ENCODE measurements at places on chromosomes 5 and 9.

DNA sequence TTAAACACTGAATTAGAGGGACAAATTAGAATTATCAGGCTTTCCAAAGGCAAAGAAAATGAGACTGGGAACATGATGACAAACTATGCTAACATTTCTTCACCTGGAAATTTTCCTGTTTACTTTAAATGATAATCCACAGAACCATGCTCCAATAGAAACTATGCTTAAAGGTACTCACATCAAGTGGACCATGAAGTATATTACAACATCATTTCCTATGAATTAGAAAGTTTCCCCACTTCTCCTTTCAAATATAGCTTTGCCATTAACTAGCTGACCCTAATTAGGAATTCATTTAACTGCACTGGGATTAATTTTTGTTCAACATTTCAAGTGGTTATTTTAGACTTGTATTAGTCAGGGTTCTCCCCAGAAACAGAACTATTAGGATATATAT, 81.4 kb downstream of the DTWD2 start:
- DNase-seq = no peak

GRCh38 chr9:20573023-20573422, 49.3 kb downstream of the MLLT3 start:
- no peak for DNase-seq

- DNase-seq = no peak
These were observed 89.8 kb downstream of the CDKN2A start for GRCh38 chr9:21904371-21904770.

GRCh38 chr5:61768692-61769281, 436.7 kb downstream of the ZSWIM6 start:
- DNase-seq = no peak

DNA sequence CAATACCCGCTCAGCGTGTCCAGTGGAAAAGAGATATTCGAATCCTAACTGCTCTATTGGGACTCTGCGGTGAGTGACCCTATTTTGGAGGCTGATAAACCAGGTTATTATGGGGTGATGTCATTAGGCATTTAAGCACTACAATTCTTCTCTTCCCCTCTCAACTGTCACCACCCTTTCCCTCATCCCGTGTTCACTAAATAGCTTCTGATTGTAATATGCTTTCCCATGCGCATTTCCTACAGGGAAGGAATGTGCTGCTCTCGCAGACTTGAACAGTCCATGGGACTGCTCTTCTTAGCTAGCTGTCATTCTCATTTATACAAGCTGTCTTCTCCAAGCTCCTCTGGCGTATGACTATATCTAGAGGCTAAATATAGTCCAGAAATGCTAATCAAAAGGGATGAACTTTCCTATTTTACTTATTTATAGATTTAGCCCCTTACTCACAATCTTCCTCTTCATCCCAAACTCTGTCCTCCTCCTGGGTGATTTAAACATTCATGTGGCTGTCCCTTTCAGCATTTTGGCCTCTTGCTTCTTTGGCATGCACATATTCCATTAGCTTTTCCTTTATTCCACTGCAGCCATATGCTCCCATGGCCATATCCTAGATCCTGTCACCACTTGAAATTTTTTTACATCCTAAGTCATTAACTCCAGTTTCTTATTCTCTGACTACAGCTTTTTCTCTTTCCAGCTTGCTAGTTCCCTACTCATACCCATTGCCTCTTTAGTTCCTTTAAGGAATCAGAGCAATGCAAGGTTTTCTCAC, 39.6 kb upstream of the CSNK1G3 start:
- DNase-seq = no peak

- DNase-seq = no peak
These were observed 205.6 kb upstream of the ZNF608 start for GRCh38 chr5:124952079-124952478.

DNA sequence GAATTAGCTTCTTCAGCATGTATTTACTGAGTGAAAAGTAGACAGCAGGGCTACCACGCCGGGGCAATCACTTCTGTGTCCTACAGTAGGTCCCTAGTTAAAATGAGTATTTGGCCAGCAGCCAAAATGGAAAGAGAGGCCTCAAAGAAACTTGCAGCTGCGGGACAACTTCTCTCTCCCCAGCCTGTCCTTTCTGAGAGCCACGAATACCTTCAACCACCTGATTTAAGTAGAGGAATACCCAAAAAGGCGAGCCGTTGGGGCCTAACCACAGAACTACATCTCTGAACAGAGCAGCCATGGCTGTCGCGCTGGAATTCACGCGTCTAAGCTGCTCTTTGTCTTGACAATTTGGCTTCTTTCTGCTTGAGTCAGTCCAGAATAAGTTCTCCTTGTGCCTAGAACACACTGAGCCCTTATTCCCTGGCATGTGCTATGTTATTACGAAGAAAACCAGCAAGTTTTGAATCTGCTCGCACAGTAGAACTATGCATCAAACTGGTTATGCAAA, 43.8 kb upstream of the GOLPH3 start:
- DNase-seq = no peak

Data from stimulated activated CD8-positive, alpha-beta memory T cell treated with anti-CD3 and anti-CD28 coated beads, Interleukin-12 subunit alpha, Interleukin-12 subunit beta, amount 100 ng/mL, for 4 hours (primary cell).